ENCODE measurements at places on chromosomes 11 and 22.

DNA sequence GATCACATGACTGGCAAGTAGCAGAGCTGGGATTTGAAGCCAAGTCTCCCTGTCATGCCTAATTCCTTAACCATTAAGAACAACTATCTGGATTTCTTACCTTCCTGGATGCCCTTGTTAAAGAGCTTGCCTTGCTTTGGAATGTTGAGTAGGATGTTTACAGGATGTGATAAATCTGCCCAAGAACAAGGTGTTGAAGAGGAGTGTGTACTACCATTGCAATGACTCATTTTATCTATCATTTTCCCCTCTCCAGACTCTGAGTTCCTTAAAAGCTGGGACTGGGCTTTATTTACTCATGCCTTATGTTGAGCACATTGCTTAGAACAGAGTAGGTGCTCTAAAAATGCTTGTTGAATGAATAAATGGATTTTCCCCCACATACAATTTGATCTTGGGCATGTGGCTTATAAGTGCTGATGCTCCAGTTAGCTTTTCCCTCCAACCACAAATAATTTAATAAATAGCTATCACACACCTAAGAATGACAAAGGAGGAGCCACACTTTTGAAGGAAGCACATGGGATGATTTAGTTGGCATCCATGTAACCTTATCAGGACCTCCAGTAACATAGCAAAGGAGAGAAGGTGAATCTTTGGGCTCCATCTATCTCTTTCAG lies 268.6 kb upstream of the SESN3 start:
- DNase-seq: no peak

- no peak for DNase-seq
These were observed 84.4 kb downstream of the MED15 start for GRCh38 chr22:20591660-20592310.

GRCh38 chr11:70070706-70071105 lies 7.4 kb upstream of the ANO1 start:
- DNase-seq: no peak

- DNase-seq: no peak
These were observed 2.6 kb upstream of the CNIH2 start for GRCh38 chr11:66275396-66275795.

DNA sequence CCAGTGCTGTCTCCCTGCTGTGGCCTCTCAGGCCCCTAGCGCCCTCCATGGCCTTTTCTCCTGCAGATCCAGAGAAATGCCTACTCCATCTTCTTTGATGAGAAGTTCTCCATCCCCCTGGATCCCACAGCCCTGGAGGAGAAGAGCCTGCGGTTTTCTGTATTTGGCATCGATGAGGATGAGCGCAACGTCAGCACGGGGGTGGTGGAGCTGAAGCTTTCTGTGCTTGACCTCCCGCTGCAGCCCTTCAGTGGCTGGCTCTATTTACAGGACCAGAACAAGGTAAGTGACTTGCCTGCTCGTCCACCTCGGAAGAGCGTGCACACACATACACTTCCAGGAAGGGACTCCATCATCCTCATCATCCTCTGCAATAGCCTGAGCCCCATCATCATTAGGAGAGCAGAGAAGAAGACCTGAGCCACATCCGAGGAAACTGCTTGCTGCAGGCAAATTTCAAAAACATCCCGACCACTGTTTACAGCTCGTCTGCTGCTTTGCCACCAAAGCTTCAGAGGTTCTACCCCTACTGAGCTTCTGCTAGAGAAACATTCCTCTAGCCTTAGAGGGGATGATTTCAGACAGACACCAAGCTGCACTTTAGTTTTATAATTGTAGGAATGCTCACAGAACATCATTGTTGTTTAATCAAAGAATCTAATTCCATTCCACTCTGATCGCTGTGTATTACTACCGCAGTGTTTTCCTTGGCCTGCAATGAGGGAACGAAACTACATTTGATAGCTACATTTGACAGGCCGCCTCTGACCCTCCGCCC lies 12.9 kb upstream of the RHOD start:
- DNase-seq: no peak

DNA sequence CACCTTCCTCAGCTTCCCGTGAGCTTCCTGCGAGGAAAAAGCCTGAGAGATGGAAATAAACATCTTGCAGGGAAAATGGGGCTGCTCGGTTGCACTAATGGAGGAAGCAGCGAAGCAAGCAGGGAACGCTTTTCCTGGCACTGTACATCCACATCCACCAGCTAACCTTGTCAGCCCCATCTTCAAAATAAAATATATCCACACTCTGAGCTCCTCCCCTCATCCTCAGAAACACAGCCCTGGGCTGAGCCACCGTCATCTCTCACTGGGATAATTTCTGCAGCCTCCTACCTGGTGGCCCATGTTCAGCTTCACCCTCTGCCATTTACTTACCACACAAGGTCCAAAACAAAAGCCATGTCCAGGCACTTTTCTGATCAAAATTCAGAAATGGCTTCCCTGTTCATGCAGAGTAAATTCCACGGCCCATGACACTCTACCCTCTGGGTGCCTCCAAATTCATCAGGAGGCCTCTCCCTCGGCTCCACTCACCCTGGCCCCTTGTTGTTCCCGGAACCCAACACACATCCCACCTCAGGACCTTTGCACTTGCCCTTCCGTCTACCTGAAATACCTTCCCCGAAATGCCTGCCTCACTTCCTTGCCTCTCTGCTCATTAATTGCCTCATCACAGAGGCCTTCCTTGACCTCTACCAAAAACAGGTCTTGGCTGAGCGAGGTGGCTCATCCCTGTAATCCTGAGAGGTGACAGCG lies 13.0 kb downstream of the C11orf86 start:
- DNase-seq: no peak

DNA sequence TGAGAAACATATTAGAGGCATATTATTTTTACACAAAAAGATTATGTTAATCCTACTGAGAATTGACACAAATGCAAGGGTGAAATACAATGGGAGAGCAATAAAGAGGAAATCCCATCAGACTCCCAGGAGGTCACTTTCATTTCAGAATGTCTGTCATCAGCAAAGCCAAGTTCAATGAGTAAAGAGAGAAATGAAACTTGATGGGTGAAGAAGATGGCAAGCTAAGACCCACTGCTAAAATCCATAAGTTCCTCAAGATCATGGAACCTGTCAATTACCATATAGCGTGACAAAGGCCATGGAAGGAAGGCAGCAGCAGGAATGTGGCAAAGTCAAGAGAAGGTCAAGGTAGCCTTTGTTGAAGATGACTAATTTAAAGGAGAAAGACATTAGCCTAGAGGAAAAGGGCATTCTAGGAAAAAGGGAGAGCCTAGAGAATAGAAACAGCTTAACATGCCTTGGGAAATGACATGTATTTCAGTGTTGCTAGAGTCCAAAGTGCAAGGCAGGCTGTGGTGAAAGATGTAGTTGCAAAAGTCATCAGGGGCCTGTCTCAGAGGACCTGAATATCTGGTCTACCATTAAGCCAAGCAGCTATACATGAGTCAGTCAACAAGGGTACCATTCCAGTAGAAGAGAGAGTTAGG lies 43.1 kb downstream of the FAM168A start:
- DNase-seq: no peak

- no peak for DNase-seq
These were observed 15.0 kb upstream of the OR51M1 start for GRCh38 chr11:5368502-5369043.

DNA sequence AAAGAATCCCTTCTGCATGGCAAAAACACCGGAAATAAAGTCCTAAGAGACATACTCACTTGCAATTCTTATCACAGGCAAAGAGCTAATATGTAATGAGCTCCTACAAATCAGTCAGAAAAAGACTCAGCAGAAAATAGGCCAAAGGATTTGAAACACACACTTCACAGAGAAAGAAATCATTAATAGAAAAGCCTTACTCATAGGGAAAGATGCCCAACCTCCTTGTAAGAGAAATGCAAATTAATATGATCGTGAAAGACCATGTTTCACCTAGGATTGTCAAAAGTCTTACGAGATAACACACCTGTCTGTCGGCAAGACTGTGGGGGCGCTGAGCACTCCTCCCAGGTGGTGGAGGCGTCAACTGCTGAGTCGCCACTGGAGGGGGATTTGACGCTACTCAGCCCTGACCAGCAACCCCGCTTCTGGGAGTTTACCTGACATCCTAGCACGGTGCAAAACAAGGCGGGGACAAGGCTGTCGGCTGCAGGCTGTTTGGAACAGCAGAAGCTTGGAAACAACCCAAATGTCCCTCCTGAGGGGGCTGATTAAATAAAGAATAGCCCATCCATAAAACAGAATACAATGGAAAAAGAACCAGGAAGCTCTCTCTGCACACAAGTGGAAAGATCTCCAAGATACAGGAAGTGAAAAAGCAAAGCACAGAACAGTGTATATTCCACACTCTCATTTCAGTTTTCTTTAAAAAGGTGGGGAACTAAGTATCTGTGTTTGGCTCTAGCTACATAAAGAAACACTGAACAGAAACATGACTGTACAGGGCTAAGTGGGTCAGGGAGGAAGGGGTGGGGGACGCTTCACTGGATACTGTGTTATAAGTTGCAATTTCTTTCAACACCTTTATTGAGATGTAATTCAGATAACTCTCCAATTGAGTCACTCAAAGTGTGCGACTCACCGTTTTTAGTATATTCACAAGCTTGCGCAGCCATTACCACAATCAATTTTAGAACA lies 11.5 kb downstream of the CSNK1E start:
- no peak for DNase-seq

DNA sequence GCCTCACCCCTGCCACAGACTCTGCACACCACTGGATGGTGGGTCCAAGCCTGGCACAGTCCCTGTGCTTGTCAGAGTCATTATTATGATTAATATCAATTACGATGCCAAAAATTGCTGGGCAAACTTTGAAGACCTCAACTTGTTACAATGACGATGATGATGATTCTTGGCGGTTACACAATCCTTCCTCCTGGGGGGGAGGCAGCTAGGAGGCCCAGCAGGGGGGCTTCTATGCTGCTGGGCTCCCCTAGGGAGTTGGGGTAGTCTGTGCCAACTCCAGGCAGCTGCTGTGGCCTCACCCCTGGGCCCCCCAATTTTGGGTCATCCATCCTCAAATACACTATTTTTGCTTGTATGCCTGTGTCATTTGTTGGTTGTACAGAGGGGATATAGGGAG lies 12.0 kb downstream of the SLC35E4 start:
- DNase-seq: no peak

GRCh38 chr11:128686745-128687177 lies 7.1 kb upstream of the FLI1 start:
- no peak for DNase-seq

GRCh38 chr11:45538939-45539338 lies 126.5 kb downstream of the CHST1 start:
- DNase-seq: no peak

DNA sequence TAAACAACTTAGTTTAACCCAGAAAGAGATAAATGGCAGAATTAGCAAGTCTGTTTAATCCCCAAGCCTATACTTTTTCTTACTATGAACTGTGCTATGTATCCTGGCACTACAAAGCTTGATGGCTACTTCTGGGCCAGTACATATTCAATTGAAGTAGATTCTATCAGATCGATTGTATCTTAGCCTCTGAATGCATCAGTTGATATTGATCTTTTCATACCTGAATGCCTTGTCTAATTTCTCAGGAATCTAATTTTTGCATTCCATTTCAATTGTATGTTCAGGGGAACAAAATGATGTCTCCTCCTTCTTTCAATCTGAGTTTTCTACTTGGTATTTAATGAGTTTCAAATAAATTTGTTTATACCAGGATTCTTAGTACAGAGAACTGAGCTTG lies 1137.9 kb downstream of the LRRC4C start:
- DNase-seq: no peak

DNA sequence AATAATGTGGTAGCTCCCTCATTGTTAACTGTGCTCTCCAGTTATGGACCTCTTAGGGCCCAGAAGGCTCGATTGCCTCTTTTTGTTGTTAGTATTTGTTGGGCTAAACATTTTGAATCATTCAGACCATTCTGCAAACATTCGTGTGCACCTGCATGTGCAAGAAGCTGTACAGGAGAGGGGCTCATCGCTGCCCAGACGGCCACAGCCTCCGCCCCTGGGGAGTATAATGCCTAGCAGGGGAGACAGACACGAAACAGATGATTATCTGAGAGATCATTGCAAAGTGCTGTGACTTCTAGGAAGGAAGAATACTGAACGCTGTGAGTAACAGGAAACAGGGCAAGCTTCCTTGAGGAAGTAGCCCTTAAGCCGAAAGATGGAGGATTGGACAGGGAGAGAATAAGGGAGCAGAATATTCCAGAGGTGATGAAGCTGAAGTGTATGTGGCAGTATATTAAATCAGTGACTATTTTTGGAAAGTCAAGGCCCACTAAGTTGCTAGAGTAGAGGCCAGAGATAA lies 123.3 kb upstream of the RASSF10 start:
- no peak for DNase-seq

DNA sequence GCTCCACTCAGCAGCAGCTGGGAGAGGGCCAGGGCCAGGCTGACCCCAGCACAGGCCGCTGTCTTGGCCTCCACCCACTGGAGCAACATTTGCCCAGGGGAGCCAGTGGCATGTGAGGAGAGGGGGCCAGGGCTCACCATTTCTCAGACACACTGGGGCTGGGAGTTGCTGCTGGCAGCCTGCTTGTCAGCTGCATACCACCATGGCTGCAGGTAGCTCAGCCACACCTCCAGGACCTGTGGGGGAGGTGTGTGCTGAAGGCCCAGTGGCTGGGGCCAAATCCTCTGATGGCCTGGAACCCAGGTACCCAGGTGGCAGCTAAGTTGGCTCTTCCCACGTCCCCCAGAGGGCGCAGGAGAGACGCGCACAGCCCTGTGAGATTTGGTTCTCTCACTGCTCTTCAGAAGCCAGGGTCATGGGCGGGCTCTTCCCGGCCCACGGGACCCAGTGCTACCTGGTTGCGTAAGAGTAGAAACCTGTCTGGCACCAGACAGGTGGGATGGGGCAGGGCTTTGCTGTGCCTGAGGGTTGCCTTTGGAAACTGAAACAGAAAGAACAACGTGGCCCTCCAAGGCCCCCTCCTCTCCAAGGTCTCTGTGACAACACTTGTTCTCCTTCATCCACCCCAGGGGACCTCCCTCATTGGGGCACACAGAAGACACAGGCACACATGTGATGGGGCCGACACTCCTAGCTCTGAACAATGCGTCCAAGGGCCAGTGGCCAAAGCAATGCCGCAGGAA lies 98.8 kb downstream of the MED15 start:
- DNase-seq: no peak

DNA sequence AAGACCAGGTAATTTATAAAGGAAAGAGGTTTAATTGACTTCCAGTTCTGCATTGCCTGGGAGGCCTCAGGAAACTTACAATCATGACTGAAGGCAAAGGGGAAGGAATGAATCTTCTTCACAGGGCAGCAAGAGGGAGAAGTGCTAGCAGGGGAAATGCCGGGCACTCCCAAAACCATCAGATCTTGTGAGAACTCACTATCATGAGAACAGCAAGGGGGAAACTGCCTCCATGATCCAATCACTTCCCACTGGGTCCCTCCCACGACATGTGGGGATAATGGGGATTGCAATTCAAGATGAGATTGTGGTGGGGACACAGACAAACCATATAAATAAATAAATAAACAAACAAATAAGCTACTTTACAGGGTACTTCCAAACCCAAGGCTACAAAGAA lies 28.8 kb upstream of the EXPH5 start:
- no peak for DNase-seq

Measured in smooth muscle cell of the brain vasculature (primary cell).